Tongue (tissue), 3 donors: ENCODE measurements at places on chromosomes 2 and 18.

GRCh38 chr2:229223107-229223506 lies 48.0 kb downstream of the PID1 start:
- DNase-seq: no peak

- DNase-seq: no peak
Observed at GRCh38 chr2:1873343-1873742, 129.0 kb upstream of the PXDN start.

GRCh38 chr2:8414946-8415879 lies 266.6 kb upstream of the ID2 start:
- no peak for DNase-seq

DNA sequence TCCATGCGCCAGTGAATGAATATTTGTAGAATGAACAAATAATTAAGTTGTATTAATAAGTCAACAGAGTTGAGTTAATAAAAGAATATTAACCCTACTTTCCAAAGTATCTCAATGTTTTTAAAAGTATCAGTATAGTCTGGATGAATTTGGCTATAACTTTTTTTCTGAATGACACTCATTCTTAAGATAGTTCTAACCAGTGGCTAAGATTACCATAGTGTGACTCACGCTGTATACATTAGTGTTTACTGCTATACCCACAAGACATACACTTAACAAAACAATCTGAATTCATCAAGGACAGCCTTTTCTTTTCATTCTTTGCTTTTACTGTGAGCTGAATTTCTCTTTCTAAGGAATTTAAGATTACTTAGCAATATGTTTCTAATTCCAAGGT lies 77.0 kb upstream of the PDE1A start:
- no peak for DNase-seq

DNA sequence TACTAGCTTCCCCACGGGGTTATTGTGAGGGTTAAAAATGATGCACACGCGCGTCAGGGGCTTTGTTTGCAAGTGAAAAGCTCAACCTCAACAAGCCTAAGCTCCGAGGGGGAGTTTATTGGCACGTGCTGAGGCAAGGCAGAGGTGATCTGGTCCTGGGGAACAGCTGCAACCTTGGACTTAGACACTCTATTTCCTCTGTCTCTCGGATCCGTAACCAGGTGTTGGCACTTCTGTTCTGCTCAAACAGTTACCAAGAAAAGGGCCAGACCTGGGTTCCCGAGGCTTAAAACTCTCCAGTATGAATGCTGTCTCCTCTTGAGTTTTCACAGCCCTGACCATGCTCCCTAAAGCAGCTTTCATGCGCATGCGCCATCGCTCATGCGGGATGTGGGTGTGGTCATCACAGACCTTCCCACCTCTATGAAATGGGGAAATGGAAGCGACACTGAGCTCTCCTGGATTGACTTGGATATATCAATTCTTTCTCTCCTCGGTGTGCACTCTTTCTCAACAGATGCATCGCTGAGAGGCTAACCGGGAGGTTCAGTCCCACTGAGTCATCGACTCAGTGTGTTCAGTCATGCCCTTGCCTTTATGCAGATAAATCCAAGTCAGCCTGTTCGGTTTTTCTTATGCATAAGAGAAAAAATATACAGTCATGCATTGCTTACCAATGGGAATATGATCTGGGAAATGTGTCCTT lies 19.9 kb upstream of the RAB31 start:
- no peak for DNase-seq

DNA sequence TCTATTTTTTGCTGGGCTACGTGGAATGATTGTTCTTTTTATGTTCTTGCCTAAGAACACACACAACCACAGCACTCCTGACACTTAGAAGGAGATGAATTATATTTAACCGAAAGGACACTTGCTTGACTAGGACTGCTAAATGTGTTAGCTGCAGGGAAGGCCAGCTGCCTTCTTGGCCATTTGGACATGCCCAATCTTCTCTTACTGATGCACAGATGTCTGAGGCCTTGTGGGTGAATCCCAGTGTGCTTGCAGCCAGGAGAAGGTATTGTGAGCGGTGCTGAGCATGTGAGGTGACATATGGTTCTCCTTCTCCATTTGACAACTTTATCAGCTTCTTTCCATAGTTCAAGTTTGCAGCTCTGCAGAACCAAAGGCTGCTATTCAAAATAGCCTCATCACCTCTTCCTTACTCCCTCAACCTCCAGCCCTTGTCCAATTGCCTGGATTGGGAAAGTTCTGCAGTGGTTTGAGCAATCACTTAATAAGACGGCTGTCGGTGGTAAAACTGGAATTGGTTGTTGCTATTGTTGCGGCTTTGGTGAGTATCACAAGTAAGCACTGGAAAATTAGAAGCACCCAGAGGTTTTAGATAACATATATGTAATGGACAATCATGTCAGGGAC lies 1113.3 kb downstream of the TSN start:
- DNase-seq: peak; percentile 18

GRCh38 chr2:11473659-11474433 lies 7.9 kb upstream of the E2F6 start:
- no peak for DNase-seq

- no peak for DNase-seq
Observed at GRCh38 chr2:160977376-160977775, 182.9 kb upstream of the TANK start.

DNA sequence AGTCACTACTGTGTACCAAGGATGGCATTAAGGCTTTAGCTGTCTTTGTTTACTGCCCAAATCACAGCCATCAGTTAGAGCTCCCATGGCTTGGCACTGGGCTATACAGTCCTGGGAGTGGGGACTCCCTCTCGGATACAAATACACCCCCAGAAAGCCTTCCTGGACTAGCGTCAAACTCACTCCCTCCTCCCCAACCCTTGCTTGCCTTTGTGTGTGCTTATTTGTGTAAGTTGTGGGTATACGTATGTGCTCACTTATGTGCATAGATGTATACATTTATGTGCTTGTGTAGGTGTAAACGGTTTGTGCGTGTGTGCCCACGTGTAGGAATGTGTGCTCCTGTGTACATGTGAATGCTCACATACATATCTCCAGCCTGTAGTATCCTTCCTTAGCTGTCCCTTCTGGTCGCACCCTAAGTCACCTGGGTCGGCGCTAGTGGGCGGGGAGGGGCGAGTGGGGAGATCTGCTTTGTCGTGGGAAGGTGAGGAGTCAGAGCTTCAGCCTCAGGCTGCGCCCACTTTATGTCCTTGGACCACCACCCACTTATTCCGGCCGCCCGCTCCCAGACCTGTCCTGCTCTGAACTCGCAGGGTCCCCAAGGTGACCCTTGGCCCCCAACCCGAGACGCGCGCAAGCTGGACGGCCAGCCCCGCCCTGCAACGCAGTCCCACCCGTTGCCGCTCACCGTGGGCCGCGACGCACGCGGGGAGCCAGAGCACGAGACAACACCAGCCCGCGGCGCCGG lies 461 bp downstream of the PRADC1 start:
- DNase-seq: peak; percentile 8

DNA sequence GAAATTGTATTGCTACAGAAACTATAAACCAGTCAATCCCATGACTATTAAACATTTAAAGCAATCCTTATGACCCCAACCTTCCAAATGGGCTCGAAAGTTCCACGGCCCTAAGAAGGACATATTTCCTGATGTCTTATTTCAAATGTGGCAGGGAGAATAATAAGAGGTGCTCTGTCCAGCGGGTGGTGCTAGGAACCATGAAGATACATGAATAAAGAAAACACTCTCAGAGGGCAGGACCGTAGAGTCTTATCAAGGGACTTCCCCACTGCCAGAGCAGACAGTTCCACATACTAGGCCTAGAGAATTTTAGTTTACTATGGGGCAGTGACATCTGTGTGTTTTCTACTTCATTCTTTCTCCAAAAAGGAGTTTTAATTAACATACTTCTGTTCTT lies 187.1 kb upstream of the PIK3C3 start:
- no peak for DNase-seq

- DNase-seq: no peak
Observed at GRCh38 chr2:15997728-15998280, 57.5 kb downstream of the MYCN start.
